ENCODE measurements at places on chromosomes 6 and 20.

GRCh38 chr20:34377072-34377847 lies 14.2 kb downstream of the ITCH start:
- DNase-seq: no peak

GRCh38 chr6:137975188-137975940 lies 108.3 kb downstream of the TNFAIP3 start:
- peak; percentile 66 for DNase-seq

DNA sequence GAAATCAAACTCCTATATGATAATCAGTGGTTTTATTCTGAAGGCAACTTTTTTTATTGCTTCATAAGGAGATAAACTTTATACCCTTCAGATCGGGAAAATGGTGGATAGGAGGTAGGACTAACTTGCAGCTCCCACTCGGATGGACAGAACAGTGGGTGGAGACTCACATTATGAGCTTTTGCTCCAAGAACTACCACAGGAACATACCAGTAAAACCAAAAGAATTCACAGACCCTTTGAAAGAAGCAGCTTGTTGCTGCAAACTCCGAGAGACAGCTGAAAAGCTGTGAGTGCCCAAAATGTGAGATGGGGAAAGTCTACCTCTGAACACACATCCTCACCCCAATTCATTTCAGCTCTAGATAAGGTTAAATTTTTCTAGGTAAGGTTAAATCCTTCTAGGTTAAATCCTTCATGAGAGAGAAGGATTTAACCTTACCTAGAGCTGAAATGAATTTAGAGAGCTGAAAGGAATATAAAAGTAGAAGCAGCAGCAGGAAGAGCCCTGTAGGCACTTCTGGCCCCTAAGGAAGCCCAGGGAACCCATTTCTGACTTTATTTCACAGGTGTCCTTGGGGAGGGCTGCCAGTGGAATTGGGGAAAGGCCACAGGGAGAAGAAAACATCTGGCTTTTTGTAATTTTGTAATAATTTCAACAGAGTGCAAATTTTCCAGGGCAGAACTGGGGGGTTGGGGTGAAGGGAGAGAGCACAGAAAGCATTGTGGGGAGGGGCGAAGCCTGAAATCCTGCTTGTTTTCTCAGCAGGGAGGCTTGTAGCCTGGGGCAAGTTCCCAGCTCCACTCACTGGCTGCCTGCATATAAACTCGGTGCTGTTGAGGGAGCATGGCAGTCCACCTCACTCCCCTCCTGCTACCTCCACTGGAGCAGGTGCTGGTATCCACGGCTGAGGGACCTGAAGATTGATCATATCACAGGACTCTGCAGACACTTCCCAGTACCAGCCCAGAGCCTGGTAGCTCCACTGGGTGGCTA lies 65.9 kb upstream of the HCRTR2 start:
- DNase-seq: no peak

GRCh38 chr6:16836144-16836981 lies 75.1 kb upstream of the ATXN1 start:
- DNase-seq: peak; percentile 45

DNA sequence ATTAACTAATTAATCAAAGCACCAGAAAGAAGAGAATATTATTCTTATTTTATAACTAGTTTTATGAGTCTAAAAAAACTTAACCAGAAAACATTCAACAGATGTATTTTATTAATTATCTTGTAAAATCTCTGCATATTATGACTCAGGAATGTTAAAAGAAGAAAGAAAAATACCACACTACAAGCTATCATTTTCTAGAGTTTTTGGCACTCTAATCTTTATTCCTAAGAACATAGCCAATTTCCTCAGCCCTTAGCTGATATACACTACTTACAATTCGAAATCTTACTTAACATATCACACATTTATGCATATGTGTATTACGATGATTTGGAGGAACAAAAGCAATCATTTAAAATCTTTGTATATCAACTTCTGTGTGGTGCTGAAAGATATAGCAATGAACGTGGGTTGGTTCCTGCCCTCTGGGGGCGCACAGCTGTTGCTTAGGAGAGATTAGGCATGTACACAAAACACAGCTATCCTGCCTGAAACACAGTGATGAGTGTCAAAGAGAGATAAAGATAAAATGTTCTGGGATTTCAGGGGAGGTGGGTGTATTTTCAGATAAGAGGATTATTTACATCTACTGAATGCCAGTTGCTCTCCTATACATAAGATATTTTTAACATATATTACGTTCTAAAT lies 404.5 kb downstream of the SYNE1 start:
- peak; percentile 87 for DNase-seq

DNA sequence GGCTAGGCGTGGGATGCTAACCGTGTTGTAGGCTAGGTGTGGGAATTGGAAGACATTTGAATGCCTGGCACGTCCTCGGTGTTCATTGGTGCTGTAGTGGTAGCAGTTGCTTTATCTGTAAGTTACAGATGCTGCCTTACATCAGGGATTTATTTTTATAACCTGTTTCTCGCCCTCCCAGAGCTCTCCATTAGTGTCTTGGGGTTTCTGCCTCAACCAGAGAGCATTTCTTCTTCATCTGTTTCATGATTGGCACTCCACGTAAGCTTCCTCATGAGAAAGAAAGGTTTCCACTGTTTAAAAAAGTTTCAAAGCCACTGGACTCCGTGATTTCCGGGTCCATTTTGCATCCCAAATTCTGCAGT lies 9.0 kb downstream of the IGF2R start:
- no peak for DNase-seq

GRCh38 chr6:10146715-10147451 lies 268.0 kb downstream of the TFAP2A start:
- peak; percentile 3 for DNase-seq

DNA sequence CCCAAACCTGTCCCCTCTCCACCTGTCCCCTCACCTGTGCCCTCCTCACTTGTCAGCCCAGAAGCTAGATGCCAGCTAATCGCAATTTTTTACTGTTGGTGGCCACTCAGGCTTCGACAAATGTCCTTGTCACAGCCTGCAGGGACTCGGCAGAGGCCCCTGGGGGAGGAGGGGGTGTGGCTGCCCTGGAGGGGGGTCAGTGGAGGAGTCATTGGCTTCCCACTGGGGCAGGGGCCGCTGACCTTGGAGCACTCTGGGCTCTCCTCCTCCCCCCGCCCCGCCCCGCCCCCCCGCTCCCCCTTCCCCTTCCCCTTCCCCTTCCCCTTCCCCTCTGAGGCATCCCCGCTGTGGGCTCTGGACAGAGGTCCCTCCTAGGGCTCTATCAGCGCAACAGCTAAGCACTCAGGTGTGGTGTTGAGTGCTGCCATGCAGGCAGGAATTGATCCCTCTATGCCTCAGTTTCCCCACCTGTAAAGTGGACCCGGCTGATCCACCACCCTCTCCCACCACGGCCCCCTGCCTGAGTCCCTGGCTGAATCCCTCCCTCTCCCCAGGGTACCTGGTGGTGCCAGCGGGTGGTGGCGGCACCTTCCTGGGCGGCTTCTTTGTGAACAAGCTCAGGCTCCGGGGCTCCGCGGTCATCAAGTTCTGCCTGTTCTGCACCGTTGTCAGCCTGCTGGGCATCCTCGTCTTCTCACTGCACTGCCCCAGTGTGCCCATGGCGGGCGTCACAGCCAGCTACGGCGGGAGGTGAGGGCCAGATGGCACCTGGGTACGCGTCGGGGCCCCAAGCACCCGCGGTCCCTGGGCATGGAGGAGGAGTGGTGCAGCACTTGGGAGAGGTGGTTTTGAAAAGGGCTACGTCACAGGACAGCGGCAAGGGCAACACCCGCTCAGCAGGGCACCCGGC lies 23.8 kb downstream of the SLCO4A1 start:
- DNase-seq: no peak

DNA sequence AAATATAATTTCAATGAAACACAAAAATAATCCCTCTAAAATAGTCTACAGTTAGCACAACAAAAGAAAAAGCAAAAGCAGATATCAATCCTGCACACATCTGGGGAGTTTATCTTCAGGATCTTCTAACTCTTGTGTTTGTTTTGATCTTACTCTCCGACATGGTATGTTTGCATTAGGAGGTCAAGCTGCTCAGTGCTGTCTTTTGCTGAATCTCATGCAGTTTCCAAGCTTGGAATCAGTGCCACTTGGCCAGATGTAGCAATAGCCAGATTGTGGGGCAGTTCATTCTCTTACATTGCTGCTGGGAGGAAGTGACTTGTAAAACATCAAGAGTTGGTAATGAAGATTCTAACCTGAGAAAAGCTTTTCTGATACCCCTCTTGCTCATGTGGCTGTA lies 29.5 kb downstream of the RIOK1 start:
- no peak for DNase-seq

- DNase-seq: no peak
These were observed 7.5 kb downstream of the FERMT1 start for GRCh38 chr20:6115221-6115895.

GRCh38 chr6:139154881-139155547 lies 20.1 kb downstream of the HECA start:
- DNase-seq: no peak

All from hematopoietic multipotent progenitor cell treated with erythropoietin and hydrocortisone succinate and interleukin-3 and kit ligand, for 4 days (in vitro differentiated cells).